MCF 10A (cell line): ENCODE measurements at places on chromosomes 2 and 18.

- no peak for DNase-seq
Measured at GRCh38 chr2:157169889-157170288, 87.6 kb upstream of the GALNT5 start.

DNA sequence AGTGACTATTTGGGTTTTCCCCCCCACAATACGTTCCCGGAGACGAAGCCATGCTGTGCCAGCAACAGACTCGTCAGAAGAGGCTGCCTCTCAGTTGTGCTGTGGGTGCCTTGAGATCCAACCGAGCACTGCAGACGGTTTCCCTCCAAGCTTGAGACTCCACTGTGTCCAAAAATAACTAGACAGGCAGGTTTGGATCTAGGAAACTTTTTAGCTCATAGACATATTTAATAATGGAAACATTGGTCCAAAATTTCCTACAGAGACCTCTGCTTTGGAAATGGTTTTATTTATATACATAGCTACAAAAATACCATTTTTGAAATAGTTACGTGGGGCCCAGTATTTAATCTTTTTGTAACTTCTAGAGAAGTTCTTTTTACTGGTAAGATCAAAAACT lies 63.1 kb upstream of the SPATS2L start:
- DNase-seq = no peak

DNA sequence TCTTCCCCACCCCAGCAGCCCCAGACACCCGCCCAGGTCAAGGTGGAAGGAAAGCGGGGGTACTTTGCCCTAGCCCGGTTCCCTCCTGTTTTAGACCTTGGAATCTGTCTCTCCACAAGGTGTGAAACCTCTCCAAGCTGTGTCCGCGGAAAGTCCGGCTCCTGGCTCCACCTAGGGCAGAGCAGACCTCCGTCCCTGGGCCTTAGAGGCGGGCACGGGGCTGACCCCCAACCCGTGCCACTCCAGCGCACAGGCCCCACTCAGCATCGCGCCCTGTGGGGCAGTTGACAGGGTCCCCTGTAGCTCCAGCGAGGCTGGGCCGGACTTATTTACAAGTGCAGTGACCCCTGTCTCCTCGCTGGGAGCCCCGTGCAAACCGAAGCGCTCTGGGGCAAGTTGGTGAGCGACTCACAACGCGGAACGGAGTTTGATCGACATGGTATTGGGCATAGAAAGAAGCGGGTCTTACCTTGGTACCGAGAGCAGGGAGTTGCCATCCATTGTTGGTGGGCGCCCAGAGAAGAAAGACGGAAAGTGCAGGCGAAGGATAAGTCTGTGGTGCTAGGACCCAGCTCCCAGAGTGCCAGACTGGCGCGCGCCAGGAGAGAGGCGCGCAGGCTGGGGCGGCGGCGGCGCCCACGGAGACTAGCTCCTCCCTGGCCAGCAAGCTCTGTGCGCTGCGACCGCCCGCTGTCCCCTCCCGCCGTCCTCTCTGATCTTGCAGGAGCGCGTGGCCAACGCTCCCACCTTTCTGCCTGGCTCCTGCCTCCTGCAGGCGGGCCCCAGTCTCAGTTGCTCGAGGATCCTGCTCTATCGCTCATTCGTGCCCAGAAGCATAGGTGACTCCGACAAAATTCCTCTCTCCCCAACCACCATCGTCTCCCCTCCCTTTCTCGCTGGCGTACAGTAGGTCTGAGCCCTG lies at the start of gene SPHKAP:
Gene SPHKAP, minus strand, starts transcription at position 590 of the 922 bp plus-strand sequence. Its CDS starts 89 bp downstream, at position 501.
- DNase-seq = no peak

DNA sequence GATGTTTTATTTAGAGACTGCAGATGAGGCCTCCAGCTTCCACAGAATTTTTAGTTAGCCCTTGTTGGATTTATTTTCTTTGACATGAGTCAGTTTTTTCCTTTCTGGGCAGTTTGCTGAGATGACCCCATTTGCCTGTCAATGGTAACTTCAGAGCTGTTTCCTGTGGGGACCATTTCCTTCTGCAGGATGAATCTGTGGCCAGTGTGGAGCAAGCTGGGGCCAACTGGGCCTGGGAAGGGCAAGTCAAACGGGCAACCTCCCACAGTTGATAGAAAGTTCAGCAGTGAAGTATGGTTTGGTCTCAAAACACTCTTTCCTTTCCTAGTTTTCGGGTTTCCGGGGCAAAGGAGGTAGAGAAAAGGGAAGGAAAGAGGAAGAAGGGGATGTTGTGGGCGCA lies 291.4 kb upstream of the NRP2 start:
- no peak for DNase-seq

- no peak for DNase-seq
Measured at GRCh38 chr18:63140038-63140450, 179.5 kb downstream of the BCL2 start.

GRCh38 chr18:41999751-42000150 lies 44.7 kb downstream of the PIK3C3 start:
- DNase-seq = no peak

GRCh38 chr18:46224181-46224775 lies 120.1 kb downstream of the HAUS1 start:
- no peak for DNase-seq

DNA sequence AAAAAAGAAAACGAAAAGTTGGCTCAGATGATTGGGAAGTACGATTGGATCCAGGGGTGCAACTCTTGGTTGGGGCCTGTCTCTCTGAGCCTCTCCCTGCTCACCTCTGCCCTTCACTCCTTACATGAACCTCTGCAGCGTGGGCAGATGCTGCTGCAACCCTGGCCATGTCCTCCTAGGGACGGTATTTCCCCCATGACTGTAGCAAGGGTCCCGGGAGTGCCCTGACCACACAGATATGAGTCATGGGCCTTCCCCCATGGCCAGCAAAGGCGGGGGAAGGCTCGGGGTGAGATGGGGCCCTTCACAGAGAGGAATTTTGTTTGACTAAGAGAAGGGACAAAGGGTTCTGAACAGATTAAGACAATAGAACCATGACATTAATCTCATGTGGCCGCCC lies 129.0 kb downstream of the NCK2 start:
- DNase-seq = peak; percentile 80

DNA sequence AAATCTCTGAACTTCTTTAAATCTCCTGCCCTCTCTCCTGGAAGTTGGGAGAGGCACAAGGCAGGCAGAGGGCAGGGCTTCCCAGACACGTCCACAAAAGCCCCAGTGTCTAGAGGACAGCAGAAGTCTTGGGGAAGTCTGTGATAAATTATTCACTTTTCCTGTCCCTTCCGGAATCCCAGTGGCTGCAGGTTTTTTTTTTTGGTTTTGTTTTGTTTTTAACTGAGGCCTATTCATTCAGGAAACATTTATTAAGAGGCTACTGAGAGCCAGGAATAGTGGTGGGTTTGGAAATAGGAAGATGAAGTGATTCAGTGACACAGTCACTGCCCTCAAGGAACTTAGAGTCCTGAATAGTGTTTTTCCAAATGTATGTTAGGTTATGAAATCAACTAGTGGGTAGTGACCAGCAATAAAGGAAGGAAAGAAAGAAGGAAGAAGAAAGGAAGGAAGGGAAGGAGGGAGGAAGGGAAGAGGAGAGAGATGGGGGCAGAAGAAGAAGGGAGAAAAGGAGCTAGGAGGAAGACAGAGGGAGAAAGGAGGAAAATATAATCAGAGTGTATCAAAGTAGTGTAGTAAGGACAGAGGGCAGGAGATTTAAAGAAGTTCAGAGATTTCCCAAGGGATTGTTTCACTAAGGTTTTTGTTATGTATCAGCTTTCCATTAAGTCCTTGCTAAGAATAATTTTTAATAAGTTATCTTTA lies 98.9 kb upstream of the ZFP36L2 start:
- no peak for DNase-seq

GRCh38 chr2:46438794-46439193 lies 40.6 kb upstream of the TMEM247 start:
- no peak for DNase-seq

DNA sequence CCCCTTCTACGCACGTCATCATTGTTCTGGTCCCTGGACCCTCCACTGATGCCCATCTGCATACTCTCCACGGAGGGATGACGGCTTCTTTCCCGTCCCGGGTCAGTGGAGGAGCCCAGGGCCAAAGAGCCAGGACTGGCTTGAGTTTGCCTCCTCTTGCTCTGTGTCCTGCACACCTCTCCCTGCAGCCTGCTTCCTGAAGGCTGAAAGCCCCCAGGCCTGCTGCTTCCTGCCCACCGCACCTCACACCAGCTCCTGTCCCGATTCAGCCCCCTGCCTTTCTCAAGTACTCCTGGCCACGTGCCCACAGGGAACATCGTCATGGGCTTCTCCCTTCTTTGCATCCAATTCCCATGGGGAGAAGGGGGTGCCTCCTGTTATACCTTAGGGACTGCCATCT lies 7.1 kb downstream of the ADCY3 start:
- DNase-seq = no peak

DNA sequence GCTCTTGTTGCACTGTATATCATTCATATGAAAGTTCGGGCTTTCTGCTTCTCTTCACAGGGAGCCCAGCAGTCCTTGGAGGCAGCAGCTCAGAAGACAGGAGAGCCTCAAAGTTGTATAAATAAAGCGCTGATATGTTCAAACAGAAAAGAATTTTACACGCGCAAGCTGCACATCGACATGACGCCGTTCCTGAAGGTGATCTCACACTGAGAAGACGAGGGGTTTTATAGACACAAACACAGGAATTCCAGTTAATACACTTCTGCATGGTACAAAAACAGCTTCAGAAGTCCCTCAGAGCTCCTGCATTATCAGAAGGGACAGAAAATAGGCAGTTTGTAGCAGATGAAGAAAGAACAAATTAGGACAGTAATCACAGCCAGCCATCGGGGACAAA lies 81.6 kb downstream of the KIAA2012 start:
- DNase-seq = no peak

DNA sequence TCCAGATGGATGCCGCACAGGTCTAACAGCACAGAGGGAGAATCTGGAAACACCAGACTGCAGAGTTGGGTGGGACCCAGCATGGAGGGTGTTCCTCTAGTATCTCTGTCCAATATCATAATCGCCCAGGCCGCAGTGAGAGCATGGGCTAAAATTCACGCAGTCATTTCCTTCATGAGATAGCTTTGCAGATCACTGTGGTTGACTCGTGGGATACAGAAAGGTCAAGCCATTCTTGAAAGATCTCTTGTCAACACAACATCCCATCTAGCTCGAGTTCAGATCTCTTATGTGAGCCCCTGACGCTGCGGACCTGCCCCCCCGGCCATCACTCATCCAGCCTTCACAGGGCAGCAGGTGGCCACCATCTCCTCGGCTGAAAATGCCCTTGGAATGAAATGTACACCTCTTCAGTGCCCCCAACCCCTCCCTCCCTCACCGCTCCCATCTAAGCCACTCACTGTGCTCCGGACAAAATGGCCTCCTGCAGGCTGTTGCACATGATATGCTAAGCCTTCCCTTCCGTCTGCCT lies 45.9 kb downstream of the FOSL2 start:
- DNase-seq = no peak

- DNase-seq = no peak
Measured at GRCh38 chr18:80104364-80104779, 4.7 kb upstream of the ADNP2 start.

DNA sequence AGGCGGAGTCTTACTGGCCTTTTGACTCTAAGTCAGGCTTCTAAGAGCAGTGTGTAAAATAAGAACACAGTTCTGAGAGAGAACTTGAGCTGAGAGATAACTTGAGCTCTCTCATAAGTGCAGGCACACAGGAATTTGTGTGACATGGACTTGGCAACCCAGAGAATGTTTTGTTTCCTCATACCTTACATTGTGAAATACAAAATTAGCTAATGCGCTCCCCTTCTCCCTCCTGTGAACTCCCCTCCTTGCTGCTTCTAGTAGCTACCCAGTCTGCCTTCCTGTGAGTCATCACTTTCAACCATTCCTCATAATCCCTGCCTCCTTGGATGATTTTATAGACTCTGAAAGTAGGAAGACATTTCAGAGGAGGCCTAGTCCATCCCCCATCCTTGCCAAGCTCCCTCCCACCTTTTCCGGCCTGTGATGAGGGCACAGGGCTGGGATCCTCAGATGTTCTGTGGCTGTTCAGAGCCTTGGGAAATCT lies 22.6 kb downstream of the FER1L5 start:
- DNase-seq = peak; percentile 99

GRCh38 chr2:39834426-39834825 lies 55.4 kb upstream of the THUMPD2 start:
- no peak for DNase-seq

- DNase-seq = no peak
Measured at GRCh38 chr2:21693081-21693480, 569.3 kb downstream of the TDRD15 start.

GRCh38 chr2:61340242-61340641 lies 130.6 kb downstream of the USP34 start:
- peak; percentile 53 for DNase-seq

DNA sequence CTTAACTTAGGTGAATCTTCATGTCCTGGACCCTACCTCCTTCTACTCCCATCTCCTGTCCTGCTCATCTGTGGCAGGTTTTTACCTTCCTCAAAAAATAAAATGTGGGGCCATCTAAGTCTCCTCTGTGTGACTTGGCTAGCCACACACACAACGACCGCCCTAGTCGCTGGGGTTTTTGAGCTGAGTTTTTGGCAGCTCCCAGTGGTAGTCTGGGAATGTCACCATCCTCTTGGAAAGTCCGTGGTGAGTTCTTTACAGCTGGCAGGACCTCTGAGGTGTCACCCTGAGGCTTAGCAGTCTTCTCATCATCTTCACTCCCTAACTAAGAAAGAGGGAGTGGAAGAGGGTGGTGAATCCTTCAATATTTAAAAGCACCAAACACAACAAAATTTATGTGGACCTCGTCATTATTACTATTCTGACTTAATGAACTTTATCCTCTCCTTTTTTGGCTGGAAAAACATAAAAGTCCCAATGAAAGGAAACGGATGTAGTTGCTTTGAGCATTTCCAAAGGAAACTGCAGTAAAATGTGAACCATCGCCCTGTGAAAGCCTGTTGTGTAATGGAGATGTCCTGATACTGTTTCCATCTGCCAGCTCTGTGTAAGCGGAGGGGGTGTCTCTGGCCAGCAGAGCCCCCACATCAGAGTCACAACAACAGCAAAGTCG lies 78.6 kb downstream of the VAPA start:
- DNase-seq = no peak

DNA sequence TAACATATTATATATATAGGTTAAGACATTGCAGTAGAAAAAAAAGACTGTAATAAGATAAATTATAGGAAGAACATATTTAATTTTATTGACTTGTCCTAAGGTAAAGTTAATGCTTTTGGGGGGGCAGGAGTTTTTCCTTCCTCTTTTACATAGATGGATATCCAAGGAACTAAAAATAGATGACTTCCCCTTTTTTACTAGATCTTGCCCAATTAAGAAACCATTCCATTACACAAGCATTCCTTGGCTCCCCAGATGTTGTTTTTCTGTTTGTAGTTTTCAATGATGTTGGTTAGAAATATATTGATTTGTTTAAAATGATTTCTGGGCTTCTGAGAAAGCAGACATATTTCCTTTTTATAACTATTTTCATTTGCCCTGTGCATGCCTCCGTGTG lies 22.4 kb upstream of the PMAIP1 start:
- DNase-seq = no peak

- peak; percentile 43 for DNase-seq
Measured at GRCh38 chr2:172969609-172970008, 106.0 kb upstream of the MAP3K20 start.

DNA sequence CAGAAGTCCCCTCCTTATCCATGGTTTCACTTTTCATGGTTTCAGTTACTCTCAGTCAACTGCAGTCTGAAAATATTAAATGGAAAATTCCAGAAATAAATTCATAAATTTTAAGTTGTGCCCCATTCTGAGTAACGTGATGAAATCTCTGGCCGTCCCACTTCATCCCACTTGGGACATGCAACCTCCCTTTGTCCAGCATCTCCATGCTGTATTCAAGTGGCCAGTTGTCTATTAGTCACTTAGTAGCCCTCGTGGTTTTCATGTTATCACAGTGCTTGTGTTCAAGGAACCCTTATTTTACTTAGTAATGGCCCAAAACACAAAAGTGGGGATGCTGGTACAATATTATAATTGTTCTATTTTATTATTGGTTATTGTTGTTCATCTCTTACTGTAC lies 18.0 kb upstream of the DAPL1 start:
- no peak for DNase-seq
